ENCODE measurements at places on chromosomes 6 and 20.

DNA sequence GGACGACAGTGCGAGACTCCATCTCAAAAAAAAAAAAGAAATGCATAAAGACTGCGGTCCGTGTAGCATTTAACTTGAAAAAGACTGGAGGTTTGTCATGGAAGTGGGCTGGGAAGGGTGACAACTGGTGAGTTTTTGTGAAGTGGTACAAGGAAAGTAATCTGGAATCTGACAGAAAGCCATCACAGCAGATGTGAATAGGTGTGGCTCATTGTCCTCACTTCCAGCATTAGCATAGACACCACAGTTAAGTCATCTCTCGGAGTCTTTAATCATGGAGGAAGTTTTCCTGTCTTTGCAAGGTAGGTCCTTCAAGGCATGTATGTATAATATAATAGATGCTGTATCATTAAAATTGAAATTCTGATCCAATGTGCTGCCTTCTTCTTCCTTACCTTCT lies 453.2 kb downstream of the TFAP2A start:
- DNase-seq: no peak

GRCh38 chr6:106160189-106160588 lies 74.1 kb downstream of the PRDM1 start:
- no peak for DNase-seq

DNA sequence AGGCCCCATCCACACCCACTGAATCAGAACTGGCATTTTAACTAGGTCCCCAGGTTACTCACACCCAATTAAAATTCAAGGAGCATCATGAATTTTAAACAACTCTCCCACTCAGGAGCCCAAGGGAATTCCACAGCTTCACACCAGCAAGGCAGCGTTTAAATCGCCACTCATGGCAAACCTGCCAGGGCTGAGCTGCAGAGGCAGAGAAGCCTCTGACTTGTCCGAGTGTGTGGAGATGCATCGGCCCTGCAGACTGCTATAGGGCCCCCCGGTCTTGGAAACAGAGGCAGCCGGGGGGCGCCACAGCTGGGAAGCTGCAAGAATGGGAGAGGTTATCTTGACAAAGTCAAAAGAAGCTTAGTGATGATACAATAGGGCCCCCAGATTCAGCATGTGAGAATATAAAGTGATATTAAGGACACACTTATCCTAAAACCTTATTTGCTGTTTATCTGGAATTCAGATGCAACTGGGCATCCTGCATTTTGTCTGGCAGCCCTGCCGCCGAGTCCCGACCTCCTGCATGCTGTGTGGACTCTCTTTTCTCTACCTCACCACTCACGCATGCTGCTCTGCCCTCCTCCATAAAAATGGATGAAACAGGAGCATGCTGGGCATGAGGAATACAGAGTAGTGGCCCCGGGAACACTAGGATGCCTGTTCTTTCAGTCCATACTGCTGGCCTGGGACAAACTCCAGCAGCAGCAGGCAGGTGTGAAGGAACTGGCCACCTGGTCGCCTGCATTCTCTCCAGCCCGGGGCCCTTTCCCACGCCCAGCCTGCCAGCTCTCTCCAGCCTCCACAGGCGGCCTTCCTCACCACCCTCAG lies 126.1 kb downstream of the PXDC1 start:
- DNase-seq: no peak

- DNase-seq: peak; percentile 32
Measured at GRCh38 chr20:31823360-31824124, 4.4 kb downstream of the MYLK2 start.

- DNase-seq: no peak
Measured at GRCh38 chr6:44868910-44869309, 459.2 kb upstream of the RUNX2 start.

GRCh38 chr6:110930781-110931180 lies 27.7 kb upstream of the GTF3C6 start:
- no peak for DNase-seq

- DNase-seq: no peak
Measured at GRCh38 chr6:30555816-30556065, 548 bp downstream of the GNL1 start.

- DNase-seq: no peak
Measured at GRCh38 chr6:342832-343179, 48.7 kb upstream of the IRF4 start.

DNA sequence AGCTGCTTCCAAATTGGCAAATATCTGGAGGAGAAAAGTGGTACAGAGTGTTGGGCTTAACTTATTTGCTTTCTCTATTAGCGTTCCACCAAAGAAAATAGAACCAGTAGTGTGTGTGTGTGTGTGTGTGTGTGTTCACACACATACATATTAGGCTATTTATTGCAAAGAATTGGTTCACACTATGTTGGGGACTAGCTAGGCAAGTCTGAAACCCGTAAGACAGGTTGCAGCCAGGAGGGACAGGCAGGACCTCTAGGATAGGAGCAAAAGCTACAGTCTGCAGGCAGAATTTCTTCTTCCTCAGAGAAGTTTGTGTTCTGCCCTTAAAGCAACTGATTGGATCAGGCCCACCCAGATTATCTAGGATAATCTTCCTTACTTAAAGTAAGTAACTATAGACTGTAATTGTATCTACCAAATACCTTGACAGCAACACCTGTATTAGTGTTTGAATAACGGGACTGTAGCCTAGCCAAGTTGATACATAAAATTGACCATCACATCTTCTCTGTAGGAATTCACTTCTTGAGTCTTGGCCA lies 12.8 kb downstream of the KCTD20 start:
- no peak for DNase-seq

GRCh38 chr6:12266571-12266970 lies 23.6 kb upstream of the EDN1 start:
- DNase-seq: peak; percentile 92

DNA sequence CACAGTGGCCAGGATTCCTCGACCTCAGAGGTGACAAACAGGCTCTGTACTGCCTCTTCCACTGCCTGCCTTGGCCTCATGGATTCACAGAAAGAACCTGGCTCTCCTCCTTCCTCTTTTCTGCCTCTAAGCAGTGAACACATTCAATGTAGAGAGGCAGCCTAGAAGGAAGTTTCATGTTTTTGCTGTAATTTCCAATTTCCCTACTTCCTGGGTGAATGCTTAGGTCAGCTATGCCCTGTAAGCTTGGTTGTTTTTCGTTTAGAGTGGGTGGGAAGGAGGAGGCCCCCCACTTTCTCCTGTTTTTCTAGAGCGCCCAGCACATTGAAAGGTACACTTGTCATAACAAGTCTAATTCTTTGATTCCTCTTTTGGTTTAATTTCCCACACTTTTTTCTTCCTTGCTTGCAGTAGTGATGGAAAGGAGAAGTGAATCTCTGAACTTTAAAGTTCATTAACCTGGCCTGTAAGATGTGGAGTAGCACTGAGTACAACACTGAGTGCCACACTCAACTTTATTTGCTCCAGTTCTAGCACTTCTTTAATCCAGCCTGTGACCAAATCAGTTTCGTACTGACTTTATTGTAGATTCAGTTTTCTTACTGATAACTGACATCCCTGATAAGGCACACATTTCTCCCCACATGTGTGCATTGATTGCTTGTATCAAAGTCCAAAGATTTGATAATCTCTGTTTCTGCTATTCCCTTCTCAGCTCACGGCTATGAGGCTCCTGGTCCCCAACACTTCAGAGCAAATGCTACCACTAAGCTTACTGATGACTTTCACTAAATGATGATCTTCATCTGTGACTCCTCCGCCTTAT lies 100.0 kb upstream of the MAN1A1 start:
- DNase-seq: no peak

GRCh38 chr6:115551527-115551926 lies 509.2 kb downstream of the FRK start:
- DNase-seq: no peak

GRCh38 chr6:159979136-159979874 lies 10.4 kb downstream of the IGF2R start:
- DNase-seq: no peak

DNA sequence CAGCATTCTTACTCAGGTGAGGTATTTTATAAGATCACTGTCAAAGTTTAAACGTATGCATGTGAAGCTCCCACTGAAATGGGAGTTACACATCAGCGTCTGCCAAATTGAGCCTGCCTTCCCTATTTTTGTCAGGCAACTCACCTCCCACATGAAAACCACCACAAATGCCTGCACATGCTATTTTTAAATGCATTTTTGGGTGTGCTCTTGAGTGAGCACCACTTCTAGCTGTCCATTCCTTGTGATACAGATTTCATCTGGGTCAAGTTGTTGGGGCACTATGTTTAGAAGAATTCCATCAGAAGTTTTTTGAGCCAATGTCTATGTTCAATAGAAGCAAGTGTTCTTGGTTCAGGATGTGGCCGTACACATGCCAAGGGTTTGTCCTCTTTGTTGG lies 71.7 kb upstream of the RIPPLY2 start:
- no peak for DNase-seq

DNA sequence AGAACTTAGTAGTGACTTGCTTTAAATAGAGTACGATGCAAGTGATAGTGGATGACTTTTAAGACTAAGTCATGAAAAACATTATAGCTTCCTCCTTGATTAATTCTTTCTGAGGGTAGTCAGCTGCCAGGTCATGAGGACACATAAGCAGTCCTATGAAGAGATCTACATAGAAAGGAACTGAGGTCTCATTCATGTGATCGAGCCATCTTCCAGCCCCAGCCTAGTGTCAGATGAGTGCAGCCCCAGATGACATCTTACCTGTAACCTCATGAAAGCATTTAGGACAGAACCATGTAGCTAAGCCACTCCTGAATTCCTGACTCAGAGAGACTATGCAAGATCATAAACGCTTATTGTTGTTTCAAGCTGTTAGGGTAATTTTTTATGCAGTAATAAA lies 67.7 kb downstream of the AK9 start:
- DNase-seq: no peak

GRCh38 chr6:87806635-87807034 lies 104.6 kb upstream of the AKIRIN2 start:
- no peak for DNase-seq

Data from fibroblast of skin of right biceps (primary cell).